NCI-H1694 treated with DMSO at 0.1 percent for 48 hours (cell line): ENCODE measurements at places on chromosomes 11 and 22.

DNA sequence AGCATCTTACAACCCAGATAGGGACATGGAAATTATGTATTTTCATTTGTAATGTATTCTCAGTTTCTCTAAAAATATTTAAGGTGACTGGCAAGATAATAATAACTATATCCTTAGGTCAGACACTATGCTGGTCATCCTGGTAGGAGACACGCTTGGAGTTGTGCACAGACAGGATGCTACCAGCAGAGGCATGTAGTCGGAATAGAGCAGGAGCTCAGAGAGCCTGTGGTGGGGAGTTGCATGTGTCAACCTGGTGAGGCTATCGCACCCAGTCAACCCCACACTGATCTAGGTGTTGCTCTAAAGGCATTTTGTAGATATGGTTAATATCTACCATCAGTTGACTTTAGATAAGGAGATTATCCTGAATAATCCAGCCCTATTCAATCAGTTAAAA, 318.5 kb downstream of the MIAT start:
- no peak for DNase-seq

DNA sequence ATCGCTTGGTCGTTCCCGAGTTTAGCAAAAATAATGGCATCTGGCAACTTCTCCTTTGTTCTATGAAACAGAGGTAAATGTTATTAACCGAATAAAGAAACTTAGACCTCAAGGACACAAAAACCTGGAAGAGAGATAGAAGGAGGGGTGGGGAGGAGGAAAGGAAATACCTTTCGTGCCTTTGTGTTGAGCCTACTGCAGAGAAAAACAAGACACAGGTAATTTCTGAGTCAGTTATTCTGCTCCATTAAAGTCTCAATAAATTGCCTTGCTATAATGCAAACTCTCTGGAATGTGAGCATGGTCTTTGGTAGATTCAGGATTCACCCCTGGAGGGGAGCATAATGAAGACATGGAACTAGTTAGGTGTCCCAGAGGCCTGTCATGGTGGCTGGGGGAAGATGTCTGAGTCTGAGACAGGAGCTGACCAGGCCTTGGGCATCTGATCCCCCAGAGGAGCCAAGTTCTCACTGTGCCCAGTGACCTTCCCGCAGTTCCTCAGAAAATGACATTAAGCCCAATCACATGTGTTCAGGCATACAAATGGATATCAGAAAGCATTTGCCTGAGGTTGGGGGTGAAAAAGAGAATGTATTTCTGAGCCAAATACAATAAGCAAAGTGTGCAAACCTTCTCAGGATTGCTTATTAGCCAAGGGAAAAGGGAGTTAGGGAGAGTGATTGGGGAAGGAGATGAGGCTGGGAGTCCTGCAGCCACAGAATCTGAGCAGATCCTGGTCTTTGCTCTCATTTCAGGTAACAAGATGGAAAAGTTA, 72.6 kb upstream of the CADM1 start:
- DNase-seq, result no peak

GRCh38 chr11:119993722-119994121, 144.2 kb downstream of the TRIM29 start:
- DNase-seq, result no peak

- no peak for DNase-seq
Measured at GRCh38 chr22:35076630-35077029, 10.7 kb downstream of the ISX start.

DNA sequence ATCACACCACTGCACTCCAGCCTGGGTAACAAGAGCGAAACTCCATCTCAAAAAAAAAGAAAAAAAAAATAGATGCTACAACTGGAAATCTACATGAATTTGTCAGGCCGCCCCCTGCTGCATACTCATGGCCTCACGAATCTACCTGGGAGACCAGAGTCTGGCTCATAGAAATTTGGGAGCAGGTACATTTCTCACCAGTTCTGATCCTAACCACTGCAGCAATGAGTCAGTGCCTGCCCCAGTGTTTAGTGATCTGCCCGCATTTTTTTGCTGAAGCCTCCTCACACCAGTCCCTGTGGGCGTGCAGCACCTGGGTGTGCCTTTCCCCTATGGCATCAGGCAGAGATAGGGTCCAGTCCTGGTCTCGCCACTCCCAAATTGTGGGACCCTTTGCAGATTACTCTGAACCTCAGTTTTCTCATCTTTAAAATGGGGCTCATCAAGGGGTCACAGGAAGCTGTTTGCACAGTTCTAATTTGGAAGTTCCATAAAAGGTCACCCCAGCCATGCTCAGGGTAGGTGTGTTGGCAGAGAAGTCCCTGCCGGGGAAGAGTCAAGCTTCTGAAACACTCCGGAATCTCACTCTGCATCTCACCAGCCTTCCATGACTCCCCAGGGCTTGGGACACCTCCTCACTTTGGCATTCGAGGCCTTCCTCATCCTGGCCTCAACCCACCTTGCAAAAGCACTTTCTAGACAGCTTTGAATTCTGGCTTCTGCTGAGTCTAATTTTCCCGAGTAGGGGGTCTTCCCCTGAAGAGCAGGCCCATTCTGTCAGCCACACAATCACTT, 39.3 kb upstream of the LINC01488 start:
- DNase-seq, result no peak

DNA sequence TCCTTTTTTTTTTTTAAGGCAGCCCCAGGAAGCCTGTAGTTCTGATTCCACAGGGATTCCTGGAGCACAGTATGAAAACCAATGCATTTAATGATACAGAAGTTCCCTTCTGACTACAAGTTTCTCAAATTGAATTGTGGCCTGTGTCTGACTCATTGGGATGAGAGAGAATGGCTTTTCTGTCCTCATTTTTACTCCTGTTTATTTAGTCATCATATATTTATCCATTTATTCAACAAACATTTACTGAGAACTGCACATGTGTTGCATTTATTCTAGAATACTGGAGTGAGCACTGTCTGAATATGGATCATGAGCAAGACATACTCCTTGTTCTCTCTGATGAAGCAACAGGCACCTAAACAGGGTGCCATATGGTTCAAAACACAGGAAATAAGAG, 231.2 kb downstream of the NTM start:
- no peak for DNase-seq

DNA sequence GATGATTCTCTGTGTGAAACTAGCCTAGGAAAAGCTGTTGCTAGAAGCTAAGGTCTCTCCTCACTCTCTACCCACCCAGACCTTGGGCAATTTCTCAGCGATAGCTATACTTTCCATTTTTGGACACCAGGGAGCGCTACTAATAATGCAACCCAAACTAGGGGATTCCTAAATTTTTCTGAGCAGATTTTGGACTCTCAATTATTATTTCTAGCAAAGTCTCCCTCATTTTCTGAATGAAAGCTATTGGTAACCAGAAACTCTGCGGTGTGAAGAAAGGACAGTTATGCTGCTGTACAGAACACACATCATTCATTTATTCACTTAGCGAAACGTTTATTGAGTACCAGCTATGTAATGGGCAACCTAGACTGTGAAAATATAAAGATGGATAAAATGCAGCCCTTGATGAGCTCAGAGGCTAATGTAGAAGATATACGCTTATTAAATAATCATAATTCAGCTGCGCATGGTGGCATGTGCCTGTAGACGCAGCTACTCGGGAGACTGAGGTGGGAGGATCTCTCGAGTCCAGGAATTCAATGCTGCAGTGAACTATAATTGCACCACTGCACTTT, 6.1 kb upstream of the STIM1 start:
- peak; percentile 27 for DNase-seq

- no peak for DNase-seq
Measured at GRCh38 chr11:126502159-126502558, 146.7 kb downstream of the ST3GAL4 start.

- no peak for DNase-seq
Measured at GRCh38 chr11:105100981-105101630, 38.5 kb downstream of the CARD18 start.

DNA sequence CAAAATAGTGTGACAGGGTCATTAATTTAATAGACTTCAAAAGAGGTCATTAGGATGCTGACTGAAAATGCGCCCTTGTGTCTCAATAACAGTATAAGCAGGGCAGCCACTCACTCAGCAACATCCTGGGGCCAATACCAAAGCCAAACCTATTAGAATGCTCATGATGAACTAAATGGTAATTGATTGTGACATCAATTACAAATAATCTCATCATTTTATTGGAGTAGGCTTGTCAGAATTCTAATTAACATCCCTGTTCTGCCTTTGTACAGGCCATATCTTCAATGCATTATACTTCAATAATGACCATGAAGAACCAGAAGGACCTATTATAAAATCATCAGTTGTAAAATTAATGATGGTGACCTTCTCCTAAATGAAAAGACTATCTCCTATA, 64.2 kb downstream of the DNAJC24 start:
- DNase-seq, result no peak

- DNase-seq, result no peak
Measured at GRCh38 chr11:4610258-4610935, 2.4 kb upstream of the TRIM68 start.

- no peak for DNase-seq
Measured at GRCh38 chr11:59875856-59876519, 2.6 kb upstream of the OOSP3 start.

- DNase-seq, result no peak
Measured at GRCh38 chr22:41919357-41920224, 4.7 kb upstream of the SHISA8 start.

- DNase-seq, result peak; percentile 43
Measured at GRCh38 chr11:20055312-20055711, 105.0 kb downstream of the DBX1 start.

- DNase-seq, result no peak
Measured at GRCh38 chr11:26677566-26677965, 44.3 kb downstream of the SLC5A12 start.

DNA sequence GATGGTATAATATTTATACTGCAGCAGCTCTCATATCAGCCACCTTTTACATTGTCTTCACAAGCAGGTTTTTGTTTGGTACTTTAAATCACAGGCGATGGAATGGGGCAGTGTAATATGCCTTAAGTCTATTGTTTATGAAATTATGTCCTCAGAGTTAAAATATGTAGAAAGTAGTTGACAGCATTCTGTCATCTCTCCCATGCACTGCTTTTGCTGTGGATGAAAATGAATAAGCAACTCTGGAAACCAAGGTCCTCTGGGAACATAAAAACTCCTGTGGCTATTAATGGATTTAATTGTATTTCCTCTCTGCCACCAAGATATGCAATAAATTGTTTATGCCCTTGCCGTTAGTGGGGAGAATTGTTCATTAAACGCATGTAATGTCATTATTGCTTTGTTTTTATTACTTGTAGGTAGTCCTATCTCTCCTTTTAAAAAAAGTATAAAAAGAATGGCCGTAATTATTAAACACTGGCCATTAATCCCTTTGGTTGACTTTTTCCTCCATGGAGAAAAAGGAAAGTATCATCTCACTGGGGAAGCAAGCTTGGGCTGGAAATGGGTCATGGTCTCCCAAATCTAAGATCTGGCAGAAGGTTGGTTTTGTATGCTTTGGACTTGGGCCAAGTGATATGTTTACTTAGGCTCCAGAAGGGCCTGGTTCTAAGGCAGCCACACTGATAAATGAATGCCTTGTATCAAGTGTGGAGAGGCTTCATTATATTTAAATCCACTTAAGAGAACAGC, 13.1 kb downstream of the PACS1 start:
- peak; percentile 36 for DNase-seq

- DNase-seq, result no peak
Measured at GRCh38 chr11:72738199-72739141, 13.7 kb downstream of the ARAP1 start.

DNA sequence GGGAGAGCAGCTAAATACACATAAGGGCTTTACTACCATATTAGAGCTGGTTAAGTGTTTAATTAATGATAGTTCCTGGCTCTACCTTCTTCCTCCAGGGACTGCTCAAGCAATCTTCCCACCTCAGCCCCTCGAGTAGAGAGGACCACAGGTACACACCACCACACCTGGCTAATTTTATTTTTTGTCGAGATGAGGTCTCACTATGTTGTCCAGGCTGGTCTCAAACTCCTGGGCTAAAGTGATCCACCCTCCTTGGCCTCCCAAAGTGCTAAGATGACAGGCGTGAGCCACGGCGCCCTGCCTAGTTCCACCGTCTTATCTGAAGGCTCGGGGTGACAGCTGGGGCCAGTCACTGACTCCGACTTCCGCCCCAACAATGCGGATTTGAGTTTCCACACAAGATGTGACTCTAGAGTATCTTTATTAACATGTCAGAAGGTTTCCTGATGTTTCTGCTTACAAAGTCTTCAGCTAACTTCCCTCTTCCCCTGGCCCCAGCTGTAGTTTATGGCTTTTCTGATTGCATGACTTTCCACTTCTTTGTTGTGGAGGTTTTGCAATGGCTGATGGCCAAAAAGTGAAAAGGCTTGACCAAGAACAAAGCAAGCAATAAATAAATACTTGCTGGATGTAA, 16.8 kb downstream of the TPST2 start:
- no peak for DNase-seq

- DNase-seq, result no peak
Measured at GRCh38 chr22:39182478-39183030, 30.1 kb upstream of the CBX7 start.

- DNase-seq, result no peak
Measured at GRCh38 chr11:129006161-129006560, 63.5 kb upstream of the TP53AIP1 start.

- DNase-seq, result no peak
Measured at GRCh38 chr11:47946682-47947559, 33.4 kb upstream of the PTPRJ start.

DNA sequence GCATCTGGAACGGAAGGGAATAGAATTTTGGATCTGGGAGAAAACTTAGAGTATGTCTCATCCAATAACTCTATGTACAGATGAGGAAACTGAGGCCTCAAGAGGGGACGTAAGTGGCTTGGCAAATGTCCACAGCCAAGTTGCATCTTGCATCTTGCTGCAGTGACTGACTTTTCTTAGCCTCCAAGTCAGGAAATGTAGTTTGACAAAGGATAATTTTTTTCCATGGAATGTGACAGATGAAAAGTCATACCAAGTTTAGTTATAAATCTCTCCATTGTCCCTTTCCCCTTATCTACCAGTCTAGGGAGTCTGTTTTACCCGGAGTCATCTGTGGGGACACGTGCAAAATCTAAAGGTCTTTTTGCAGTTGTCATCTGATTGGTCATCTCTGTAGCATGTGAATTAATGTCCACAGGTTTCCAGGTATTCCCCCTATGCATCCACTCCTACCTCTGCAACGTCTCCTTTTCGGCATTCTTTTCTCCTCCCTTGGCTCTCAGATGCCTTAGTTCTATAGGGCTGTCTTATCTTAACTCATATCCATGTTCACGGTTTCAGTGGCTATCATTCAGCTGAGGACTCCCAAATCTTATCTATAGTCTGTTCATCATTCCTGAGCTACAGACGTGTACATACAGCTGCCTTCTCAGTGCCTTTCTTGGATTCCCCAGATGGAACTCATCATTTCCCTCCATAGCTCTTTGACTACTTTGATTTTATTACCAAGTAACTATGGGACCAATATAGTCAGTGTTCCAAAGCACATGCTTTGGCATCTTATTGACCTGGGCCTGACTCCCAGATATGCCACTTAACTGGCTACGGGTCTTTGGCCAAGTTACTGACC, 139.5 kb upstream of the TIMP3 start:
- no peak for DNase-seq
